A549 treated with DMSO at 1 μM for 4 hours (cell line): ENCODE measurements at places on chromosomes 3 and 15. TPM values are rescaled to one million over a fixed set of nuclear protein-coding genes. Genes with fewer than 3 reads are reported as not detected.

DAZL gene
- total RNA-seq = not detected in 5 replicates

ZPLD1 gene
- 0.04 to 0.07 TPM (median 0.06 TPM) in 4 of 5 replicates, not detected in the other for total RNA-seq

UBA7 gene
- 0.45 to 0.74 TPM (median 0.48 TPM) in 5 replicates for total RNA-seq

CNTN3 gene
- total RNA-seq = not detected in 5 replicates

DPPA2 gene
- not detected in 5 replicates for total RNA-seq

SLC24A5 gene
- total RNA-seq = not detected in 5 replicates

HRG gene
- not detected in 5 replicates for total RNA-seq

GOLGA8R gene
- 0.18 to 0.29 TPM (median 0.20 TPM) in 4 of 5 replicates, not detected in the other for total RNA-seq

RAB6B gene
- total RNA-seq = 1.5 to 2.4 TPM (median 1.7 TPM) in 5 replicates

SNX22 gene
- total RNA-seq = 0.62 to 1.5 TPM (median 1.1 TPM) in 5 replicates

SLC22A13 gene
- 0.05 to 0.09 TPM in 2 of 5 replicates, not detected in the others for total RNA-seq

LRRC31 gene
- total RNA-seq = 0.05 TPM in 1 of 5 replicates, not detected in the others

TBL1XR1 gene
- 19.7 to 27.9 TPM (median 23.4 TPM) in 5 replicates for total RNA-seq

IMPG2 gene
- 0.01 to 0.02 TPM (median 0.01 TPM) in 3 of 5 replicates, not detected in the others for total RNA-seq

MORC1 gene
- not detected in 5 replicates for total RNA-seq

B3GALNT1 gene
- 0.05 to 0.11 TPM (median 0.07 TPM) in 5 replicates for total RNA-seq

TMEM212 gene
- not detected in 5 replicates for total RNA-seq

CA12 gene
- 148 to 178 TPM (median 172 TPM) in 5 replicates for total RNA-seq

DNAH12 gene
- total RNA-seq = 0.07 to 0.12 TPM (median 0.09 TPM) in 4 of 5 replicates, not detected in the other

COX5A gene
- total RNA-seq = 438 to 570 TPM (median 551 TPM) in 5 replicates

TM4SF1 gene
- 1,538 to 2,747 TPM (median 1,894 TPM) in 5 replicates for total RNA-seq

IFT57 gene
- total RNA-seq = 42.7 to 53.4 TPM (median 43.6 TPM) in 5 replicates

WDR93 gene
- total RNA-seq = 0.13 to 0.21 TPM (median 0.19 TPM) in 5 replicates

CPEB1 gene
- 2.1 to 3.9 TPM (median 3.5 TPM) in 5 replicates for total RNA-seq

CCDC54 gene
- total RNA-seq = not detected in 5 replicates

BSN gene
- 0.16 to 0.37 TPM (median 0.17 TPM) in 5 replicates for total RNA-seq

MBD4 gene
- total RNA-seq = 20.8 to 27.0 TPM (median 22.7 TPM) in 5 replicates

IL17RB gene
- 0.81 to 1.3 TPM (median 1.0 TPM) in 5 replicates for total RNA-seq

SNX33 gene
- total RNA-seq = 12.9 to 18.5 TPM (median 16.1 TPM) in 5 replicates

KCNMB2 gene
- total RNA-seq = not detected in 5 replicates
